ENCODE measurements at places on chromosomes 11 and 22.

- DNase-seq: no peak
Observed at GRCh38 chr11:8838248-8838647, 72.7 kb upstream of the AKIP1 start.

DNA sequence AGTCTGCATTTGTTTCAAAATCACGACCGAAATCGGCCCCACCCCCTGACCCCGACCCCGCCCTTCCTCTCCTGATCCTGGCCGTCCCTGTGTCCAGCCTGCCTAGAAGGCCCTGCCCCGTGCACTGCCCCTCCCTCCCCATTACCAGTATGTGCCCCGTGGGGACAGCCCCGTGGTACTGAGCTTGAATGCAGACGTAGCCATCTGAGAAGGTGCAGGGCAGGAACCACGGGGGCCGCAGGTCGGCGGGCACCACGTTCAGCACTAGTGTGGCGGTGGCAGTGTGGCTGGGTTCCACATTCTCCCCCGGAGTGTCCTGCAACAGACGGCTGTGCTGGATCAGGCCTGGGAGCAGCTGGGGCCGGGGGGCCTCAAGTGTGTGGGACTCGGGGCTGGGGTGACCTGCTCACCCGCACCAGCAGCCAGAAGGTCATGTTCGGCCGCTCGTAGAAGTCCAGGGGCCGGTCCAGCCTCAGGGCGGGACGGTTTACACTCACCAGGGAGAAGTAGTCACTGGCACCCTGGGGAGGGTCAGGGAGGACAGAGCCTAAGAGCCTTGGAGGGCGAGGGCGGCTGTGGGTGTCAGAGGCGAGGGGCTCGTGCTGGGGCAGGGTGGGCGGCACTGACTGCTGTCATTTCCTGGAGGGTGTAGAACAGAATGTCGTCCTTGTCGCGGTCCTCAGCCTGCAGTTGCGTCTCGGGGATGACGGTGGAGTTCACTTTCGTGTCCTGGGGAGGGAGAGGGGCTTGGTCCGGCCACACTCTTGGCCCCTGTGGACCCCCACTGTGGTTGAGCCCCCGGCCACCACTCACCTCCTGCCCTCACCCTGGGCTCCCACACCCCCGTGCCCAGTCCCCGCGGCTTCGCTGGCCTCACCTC lies 3.6 kb downstream of the CDHR5 start:
- no peak for DNase-seq

- DNase-seq: no peak
Observed at GRCh38 chr11:61699737-61700160, 19.6 kb downstream of the DAGLA start.

DNA sequence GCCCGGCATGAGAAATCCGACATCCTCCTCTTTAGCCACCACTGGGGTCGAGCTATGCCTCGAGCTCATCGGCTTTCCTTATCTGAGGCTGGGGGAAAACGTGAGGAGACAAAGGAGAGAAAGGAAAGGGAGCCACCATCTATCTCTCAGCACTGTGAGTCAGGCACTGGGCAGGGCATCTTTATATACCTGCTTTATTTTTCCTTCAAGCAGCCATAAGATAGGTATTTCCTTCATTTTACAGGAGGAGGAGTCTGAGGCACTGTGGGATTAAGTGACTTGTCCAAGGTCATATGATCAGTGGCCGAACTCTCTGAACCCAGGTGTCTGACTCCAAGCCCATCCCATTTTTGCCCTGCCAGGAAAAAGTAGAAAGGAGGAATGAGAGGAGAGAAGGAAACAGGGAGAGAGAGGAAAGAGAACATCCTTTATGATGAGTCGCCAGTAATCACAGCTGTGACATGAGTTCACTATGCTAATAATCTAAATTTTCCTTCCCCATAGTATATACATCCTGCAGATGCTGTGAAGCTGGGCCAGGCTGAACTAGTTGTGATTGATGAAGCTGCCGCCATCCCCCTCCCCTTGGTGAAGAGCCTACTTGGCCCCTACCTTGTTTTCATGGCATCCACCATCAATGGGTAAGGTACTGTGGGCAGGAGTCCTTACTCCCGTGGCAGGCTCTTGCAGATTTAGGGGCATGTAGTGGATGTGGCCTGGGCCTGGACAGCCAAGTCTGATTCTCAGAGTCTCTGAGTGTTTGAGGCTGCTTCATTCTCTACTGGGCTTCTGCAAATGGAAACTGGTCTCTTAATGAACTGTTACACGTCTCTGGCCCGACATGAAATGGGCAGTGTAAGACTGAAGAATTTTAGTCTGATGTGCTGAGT lies 21.8 kb downstream of the NAT10 start:
- no peak for DNase-seq

- no peak for DNase-seq
Observed at GRCh38 chr11:54558919-54559318, 44.9 kb downstream of the OR4C46 start.

DNA sequence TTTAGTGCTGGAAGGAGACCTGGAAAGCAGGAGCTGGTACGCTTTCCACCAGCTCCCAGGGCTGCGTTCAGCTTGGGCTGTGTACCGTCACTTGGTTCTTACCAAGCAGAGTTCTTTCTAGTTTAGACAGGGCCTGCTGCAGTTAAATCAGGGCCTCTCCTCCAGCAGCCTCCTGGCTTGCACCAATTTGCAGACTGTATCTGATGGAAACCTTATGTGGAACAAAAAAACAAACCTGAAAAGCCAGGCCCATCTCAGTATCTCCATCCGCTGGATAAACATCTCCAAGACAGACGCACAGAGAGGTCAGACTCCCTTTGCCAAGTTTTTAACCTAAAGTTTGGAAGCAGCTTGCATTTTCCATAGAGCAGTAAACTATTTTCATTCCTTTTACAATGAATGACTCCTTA lies 288.6 kb upstream of the SORL1-AS1 start:
- DNase-seq: no peak

GRCh38 chr11:66069715-66070603 lies at the start of gene PACS1:
Gene PACS1, plus strand, starts transcription at chr11:66070272. Its CDS starts 215 bp downstream, at chr11:66070487.
- peak; percentile 77 for DNase-seq

DNA sequence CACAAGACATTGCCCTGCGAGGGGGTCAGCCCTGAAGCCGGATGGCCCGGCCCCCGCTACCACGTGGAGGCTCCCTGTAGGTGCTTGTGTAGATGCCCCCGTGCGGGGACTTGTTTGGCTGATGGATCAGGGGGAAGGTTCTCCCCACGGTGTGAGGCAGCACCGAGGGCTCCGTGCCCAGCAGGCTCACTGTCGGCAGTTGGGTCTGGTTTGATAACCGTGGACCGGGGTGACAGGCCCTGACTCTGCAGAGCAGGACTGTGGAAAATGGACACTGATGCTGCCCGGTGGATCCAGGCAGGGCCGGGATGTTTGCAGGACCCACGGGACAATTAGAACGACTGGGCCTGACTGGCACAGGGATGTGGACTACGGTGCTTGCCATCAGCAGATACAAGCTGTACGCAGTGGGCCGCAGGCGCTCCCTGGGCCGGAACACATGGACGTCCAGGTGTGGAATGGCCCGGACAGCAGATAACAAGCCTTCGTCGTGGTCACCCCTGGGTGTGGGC lies 19.0 kb downstream of the KCNQ1 start:
- DNase-seq: no peak

DNA sequence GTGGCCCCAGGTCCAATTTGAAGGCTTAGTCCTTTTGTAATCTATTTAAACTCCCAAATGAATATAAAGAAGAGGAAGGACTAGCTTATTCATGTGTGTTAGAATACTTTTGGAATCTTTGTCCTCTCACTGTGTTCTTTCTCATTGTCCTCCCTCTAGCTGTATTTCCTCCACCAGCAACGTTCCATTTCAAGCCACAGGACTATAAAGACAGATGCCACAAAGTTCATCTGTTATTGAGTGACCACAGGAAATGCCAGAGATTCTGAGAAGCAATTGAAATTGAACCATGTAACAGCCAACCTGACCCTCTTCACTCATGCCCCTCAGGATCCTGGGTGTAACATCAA lies 336.6 kb upstream of the API5 start:
- no peak for DNase-seq

GRCh38 chr11:104410336-104410735 lies 246.4 kb upstream of the PDGFD start:
- DNase-seq: no peak

- DNase-seq: no peak
Observed at GRCh38 chr11:45827123-45827522, 20.2 kb upstream of the CRY2 start.

- DNase-seq: no peak
Observed at GRCh38 chr11:46612326-46612725, 4.7 kb downstream of the HARBI1 start.

GRCh38 chr11:114386131-114386530 lies 14.2 kb downstream of the C11orf71 start:
- no peak for DNase-seq

GRCh38 chr22:17222503-17222902 lies 3.3 kb upstream of the ADA2 start:
- no peak for DNase-seq

DNA sequence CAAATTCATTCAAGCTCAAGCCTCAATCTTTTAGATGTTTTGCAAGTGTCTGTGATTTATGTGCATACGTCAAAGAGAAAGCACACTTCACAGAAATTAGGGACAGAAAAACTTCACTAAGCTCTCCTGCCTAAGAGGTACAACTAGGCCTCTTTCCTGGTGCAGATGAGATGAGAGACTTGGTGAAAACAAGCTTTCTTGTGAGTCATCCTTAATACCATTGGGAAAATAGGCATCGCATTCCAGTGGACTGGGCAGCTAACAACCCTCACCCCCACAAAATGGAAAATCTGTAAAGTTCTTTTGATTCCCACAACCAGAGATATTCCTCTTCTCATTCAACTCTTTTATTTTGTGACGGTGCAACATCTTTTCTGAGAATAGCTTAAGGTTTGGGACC lies 1110.4 kb upstream of the CCDC90B start:
- DNase-seq: no peak

DNA sequence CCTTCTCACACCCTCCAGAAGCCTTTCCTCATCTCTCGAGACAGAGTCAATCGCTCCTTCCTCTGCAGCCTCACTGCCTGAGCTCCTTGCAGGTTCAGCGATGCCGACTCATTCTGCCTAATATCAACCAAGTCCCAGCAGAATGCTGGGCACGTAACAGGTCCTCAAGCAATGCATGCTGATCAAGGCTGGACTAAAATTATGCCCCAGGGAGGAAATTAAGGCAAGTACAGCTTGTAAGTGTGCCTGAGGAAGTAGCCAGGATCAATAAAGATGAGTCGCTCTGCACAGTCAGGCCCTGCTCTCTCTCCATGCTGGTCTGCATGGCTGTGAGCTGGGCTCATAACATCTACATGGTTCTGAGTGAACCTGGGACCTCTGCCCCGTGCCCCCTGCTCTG lies 25.6 kb upstream of the NRIP3 start:
- no peak for DNase-seq

All from T-helper 2 cell treated with Interferon-gamma antibody and Interleukin-4, amounts not matched to agents 5 μg/mL and 100 μg/mL, for 36 hours (primary cell).